Activated CD4-positive, alpha-beta T cell treated with anti-CD3 and anti-CD28 coated beads, Interleukin-2, amount 10 ng/mL, durations not matched to agents 7 days and 5 days (primary cell): ENCODE measurements at places on chromosomes 2 and 18.

GRCh38 chr2:72956936-72957335, 39.6 kb downstream of the EMX1 start:
- DNase-seq: no peak
- H3K4me3 ChIP-seq: no peak overlapping the region
- H3K27ac ChIP-seq: no peak overlapping the region
- peaks cover 10% of the 10 kb centered on the region for H3K36me3 ChIP-seq
- H3K4me1 ChIP-seq: peaks cover 47% of the 10 kb centered on the region
- H3K27me3 ChIP-seq: no peaks in the 10 kb centered on the region

GRCh38 chr2:219638217-219638947, 11.0 kb downstream of the SLC4A3 start:
- no peak for DNase-seq
- peaks cover under 1% of the 10 kb centered on the region for H3K27me3 ChIP-seq
- no peak overlapping the region for H3K27ac ChIP-seq
- H3K4me3 ChIP-seq: no peak overlapping the region
- H3K4me1 ChIP-seq: peaks cover 9% of the 10 kb centered on the region

DNA sequence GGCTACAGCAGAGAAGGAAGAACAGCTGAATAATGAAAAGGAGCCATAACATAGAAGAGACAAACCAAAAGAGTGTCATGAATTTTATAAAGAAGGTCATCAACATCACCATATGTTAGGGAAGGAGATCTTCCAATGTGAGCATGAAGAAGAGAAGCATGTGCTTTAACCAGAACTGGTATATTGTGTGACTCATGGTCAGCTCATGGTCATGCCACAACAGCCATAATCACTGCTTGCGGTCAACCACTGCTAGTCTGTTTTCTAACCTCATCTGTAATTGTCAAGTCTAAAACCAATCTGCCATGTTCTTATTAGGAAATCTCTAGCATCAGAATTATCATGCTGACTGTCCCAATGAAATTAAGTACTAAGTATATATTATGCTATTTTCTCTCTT, 204.1 kb upstream of the VRK2 start:
- H3K4me3 ChIP-seq: no peak overlapping the region
- no peak for DNase-seq
- H3K27me3 ChIP-seq: no peaks in the 10 kb centered on the region
- no peaks in the 10 kb centered on the region for H3K4me1 ChIP-seq

DNA sequence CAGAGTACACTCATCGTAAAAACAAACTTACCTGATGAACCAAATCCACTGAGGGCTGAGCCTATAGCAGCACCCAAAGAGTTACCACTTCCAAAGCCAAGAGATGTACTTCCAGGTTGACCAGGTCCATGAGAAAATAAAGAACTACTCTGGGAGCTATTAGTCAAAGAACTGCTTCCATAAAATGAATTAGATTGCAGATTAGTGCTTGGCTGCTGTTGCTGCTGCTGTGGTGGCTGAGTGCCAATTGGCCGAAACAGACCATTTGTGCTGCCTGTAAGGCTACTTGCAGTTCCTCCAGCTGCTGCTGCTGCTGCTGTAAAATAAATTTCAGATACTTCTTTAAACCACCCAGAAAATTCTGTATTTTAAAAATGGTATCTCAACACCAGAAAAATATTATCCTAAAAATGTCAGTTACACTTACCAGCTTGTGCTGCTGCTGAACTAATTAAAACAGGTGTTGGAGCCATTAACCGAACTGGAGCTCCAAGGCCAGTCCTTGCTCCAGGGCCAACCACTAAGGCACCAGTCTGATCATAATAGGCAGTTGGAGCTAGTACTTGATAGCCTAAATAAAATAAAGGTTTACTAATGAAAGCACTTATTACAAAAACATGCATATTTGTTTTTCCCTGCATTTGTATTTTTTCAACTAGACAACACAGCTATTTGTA, 58.1 kb upstream of the SDC1 start:
- no peak for DNase-seq
- no peaks in the 10 kb centered on the region for H3K27me3 ChIP-seq
- peaks cover 37% of the 10 kb centered on the region for H3K36me3 ChIP-seq

- no peak for DNase-seq
- no peaks in the 10 kb centered on the region for H3K36me3 ChIP-seq
- H3K27ac ChIP-seq: no peak overlapping the region
- no peaks in the 10 kb centered on the region for H3K4me1 ChIP-seq
- H3K4me3 ChIP-seq: no peak overlapping the region
Measured at GRCh38 chr2:116809109-116809508, 1005.4 kb upstream of the DDX18 start.

DNA sequence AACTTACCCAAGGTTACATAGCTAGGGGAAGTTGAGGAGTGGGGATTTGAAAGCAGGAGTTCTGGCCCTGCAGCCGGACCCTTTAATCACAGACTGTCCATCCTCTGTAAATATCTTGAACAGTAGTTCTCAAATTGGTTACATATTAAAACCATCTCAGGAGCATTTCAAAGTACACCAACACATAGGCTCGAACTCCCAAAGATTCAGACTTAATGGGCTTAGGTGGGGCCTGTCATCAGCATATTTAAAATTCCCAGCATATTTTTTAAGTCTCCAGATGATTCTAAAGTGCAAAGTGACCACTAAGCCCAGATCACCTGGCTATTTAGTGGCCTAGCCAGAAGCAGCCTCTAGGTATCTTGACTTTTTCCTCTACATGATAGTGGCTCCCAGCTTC, 192.2 kb downstream of the ZNF385B start:
- no peaks in the 10 kb centered on the region for H3K4me1 ChIP-seq
- H3K27ac ChIP-seq: no peak overlapping the region
- DNase-seq: no peak
- no peaks in the 10 kb centered on the region for H3K27me3 ChIP-seq
- no peaks in the 10 kb centered on the region for H3K36me3 ChIP-seq

DNA sequence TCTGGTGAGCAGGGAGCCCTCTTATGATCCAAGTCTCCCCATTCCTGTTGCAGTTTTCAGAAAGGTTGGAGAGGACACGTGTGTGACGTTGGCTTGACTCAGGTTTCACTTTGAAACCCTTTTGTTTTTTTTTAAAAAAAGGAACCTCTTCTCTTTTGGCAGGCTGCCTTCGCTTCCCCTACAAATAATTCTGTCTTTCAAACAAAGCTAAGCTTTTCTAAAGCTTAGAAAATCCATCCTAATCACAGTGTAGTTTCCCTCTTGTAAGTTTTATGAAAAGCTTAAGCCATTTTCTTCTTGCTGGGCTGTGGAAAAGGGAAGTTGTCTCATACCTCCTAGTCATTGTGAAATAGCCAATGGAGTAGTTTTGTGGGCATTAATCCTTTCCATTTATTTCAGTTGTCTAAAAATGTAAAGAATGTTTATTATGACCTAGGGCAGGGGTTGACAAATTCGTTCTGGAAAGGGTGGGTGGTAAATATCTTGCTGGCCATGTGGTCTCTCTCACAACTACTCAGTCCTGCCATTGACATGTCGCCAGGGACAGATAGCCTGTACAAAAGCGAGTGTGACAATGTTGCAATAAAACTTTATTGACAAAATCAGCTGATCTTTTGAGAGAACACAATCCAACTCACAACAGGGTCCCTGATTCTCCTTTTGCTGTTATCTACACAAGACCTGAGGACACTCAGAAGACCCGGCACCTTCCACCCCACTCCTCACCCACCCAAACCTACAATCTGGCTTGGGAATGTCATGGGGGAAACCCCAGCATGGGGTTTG, 878.8 kb downstream of the RNF144A start:
- no peaks in the 10 kb centered on the region for H3K36me3 ChIP-seq
- no peak overlapping the region for H3K4me3 ChIP-seq
- H3K27me3 ChIP-seq: no peaks in the 10 kb centered on the region
- H3K4me1 ChIP-seq: peaks cover 4% of the 10 kb centered on the region

DNA sequence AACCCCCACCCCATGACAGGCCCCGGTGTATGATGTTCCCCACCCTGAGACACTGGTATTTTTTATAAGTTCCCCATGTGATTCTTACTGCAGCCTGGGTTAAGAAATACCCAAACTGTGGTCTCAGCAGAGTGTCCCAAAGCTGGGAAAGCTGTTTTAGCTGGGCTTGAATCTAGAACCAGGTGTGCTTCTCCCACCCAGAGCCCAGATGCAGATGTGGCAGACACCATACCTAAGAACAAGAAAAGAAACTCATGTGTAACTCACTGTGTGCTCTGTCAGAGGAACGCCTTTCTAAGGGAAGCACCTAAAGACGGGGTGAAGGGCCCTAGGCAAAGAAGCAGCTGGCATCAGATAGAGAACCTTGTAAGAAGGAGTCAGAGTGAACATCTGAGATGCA, 23.9 kb downstream of the DOK1 start:
- no peak overlapping the region for H3K4me3 ChIP-seq
- H3K36me3 ChIP-seq: peaks cover 11% of the 10 kb centered on the region
- H3K4me1 ChIP-seq: peaks cover 35% of the 10 kb centered on the region
- H3K27me3 ChIP-seq: no peaks in the 10 kb centered on the region
- H3K27ac ChIP-seq: no peak overlapping the region

GRCh38 chr2:98634406-98635092, 26.2 kb downstream of the UNC50 start:
- peak; percentile 64 for DNase-seq
- H3K4me1 ChIP-seq: peaks cover 42% of the 10 kb centered on the region
- no peak overlapping the region for H3K4me3 ChIP-seq
- no peaks in the 10 kb centered on the region for H3K27me3 ChIP-seq

GRCh38 chr2:219525533-219526232, 11.4 kb downstream of the ASIC4 start:
- peaks cover 3% of the 10 kb centered on the region for H3K4me1 ChIP-seq
- H3K36me3 ChIP-seq: no peaks in the 10 kb centered on the region
- no peak for DNase-seq
- no peak overlapping the region for H3K27ac ChIP-seq
- H3K27me3 ChIP-seq: peaks cover 81% of the 10 kb centered on the region
- no peak overlapping the region for H3K4me3 ChIP-seq

DNA sequence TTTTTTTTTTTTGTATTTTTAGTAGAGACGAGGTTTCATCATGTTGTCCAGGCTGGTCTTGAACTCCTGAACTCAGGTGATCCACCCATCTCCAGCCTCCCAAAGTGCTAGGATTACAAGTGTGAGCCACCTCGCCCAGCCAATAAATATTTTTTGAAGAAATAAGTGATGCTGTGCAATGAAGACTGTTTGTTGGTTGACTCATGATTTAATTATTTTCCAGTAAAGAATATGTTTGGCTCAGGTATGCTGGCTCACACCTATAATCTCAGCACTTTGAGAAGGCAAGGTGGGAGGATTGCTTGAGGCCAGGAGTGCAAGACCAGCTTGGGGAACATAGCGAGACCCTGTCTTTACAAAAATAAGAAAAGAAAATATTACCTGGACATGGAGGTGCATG, 41.8 kb upstream of the LPIN2 start:
- H3K27ac ChIP-seq: no peak overlapping the region
- no peak overlapping the region for H3K4me3 ChIP-seq
- H3K27me3 ChIP-seq: no peaks in the 10 kb centered on the region
- H3K4me1 ChIP-seq: peaks cover 51% of the 10 kb centered on the region
- peaks cover 13% of the 10 kb centered on the region for H3K36me3 ChIP-seq

- peaks cover 29% of the 10 kb centered on the region for H3K27me3 ChIP-seq
- DNase-seq: peak; percentile 12
- H3K36me3 ChIP-seq: peaks cover 3% of the 10 kb centered on the region
- H3K4me3 ChIP-seq: peak overlapping the region; percentile 70
- peaks cover 21% of the 10 kb centered on the region for H3K4me1 ChIP-seq
Measured at GRCh38 chr2:169734169-169734847, 676 bp downstream of the KLHL23 start.

DNA sequence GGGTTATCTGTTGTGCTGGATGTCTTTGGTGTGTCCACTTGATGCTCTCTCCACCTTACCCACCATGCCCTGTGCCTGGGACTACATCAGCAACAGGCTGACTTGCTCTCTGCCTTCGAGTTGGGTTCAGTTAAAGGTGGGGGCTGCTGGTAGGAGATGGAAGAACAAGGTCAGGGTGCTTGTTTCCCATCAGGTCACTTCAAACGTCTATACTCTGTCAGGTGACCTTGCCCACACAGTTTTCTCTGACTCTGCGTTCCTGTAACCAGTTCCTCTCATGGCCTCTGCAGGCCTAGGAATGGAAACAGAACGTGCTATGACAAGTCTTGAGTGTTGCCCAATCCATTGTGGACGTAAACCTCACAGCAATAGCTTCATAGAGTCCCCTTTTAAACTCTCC, 38.4 kb upstream of the PAPOLG start:
- no peak overlapping the region for H3K27ac ChIP-seq
- H3K4me1 ChIP-seq: no peaks in the 10 kb centered on the region
- no peaks in the 10 kb centered on the region for H3K36me3 ChIP-seq

GRCh38 chr2:53952519-53952918, 18.3 kb downstream of the PSME4 start:
- H3K4me1 ChIP-seq: peaks cover 15% of the 10 kb centered on the region
- peaks cover 13% of the 10 kb centered on the region for H3K36me3 ChIP-seq
- no peak overlapping the region for H3K4me3 ChIP-seq
- H3K27me3 ChIP-seq: no peaks in the 10 kb centered on the region

- H3K27ac ChIP-seq: no peak overlapping the region
- H3K27me3 ChIP-seq: peaks cover 26% of the 10 kb centered on the region
- no peak overlapping the region for H3K4me3 ChIP-seq
- DNase-seq: no peak
- H3K4me1 ChIP-seq: no peaks in the 10 kb centered on the region
- H3K36me3 ChIP-seq: no peaks in the 10 kb centered on the region
Measured at GRCh38 chr18:48193521-48194492, 215.4 kb downstream of the ZBTB7C start.

DNA sequence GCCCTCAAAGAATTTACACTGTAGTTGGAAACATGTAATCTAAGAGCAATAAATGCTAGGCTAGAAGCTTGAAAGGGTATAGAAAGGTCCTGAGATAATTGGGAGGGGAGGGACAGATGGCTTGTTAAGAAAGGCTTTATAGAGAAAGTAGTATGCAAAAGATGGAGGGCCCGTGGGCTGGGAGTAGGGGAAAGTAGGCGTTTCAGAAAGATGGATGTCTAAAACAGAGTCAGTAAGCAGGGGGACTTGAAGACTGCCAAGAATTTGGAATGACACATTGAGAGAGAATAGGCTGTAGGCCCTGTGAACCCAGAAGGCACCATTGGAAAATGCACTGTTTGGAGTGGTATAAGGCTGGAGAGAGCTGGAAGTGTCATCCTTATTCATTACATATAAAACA, 822 bp downstream of the PSMG2 start:
- peak overlapping the region; percentile 93 for H3K4me3 ChIP-seq
- no peaks in the 10 kb centered on the region for H3K27me3 ChIP-seq
- peaks cover 46% of the 10 kb centered on the region for H3K36me3 ChIP-seq
- H3K27ac ChIP-seq: peak overlapping the region; percentile 100
- peak; percentile 20 for DNase-seq

DNA sequence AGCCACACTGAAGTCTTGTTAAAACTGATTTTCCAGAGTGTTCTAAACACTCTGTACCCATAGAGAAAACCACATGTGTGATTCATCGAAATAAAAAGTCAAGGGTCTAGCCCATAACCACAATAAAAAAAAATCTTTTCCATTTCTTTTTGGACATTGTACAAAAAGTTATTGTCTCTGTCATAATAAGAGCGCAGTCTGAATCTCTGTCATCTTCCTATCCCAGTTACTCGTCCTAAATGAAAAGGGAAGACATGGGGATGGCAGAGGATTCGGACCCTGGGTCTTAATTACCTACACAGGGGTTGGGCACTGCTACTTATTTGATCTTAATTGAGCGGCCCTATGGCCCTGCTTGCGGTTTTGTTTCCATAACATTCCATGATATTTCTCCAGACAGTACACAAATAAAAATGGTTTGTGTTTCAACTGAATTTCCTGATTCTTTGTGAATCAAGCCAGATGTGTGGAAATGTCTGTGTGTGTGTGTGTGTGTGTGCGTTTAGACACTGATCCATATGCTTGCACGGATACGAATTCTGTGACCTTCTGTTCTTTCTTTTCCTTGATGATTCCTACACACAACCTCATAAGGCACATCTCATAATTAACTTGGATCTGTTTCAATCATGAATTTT, 133.4 kb upstream of the SPATS2L start:
- H3K27ac ChIP-seq: no peak overlapping the region
- H3K4me1 ChIP-seq: no peaks in the 10 kb centered on the region
- peaks cover 2% of the 10 kb centered on the region for H3K27me3 ChIP-seq
- H3K36me3 ChIP-seq: no peaks in the 10 kb centered on the region
- H3K4me3 ChIP-seq: no peak overlapping the region
